ENCODE measurements at places on chromosomes 2 and 18. TPM values are rescaled to one million over a fixed set of nuclear protein-coding genes. Genes with fewer than 3 reads are reported as not detected.

The SERPINB12 gene
- not detected for polyA plus RNA-seq

The NYAP2 gene
- 0.07 TPM for polyA plus RNA-seq

The LAMA1 gene
- 0.07 TPM for polyA plus RNA-seq

The COMMD1 gene
- 58.9 TPM for polyA plus RNA-seq

The DTNB gene
- polyA plus RNA-seq, result 16.5 TPM

The MROH2A gene
- not detected for polyA plus RNA-seq

The CTAGE1 gene
- polyA plus RNA-seq, result not detected

The FHOD3 gene
- 87.9 TPM for polyA plus RNA-seq

The SLC38A11 gene
- 3.2 TPM for polyA plus RNA-seq

The SUPT7L gene
- polyA plus RNA-seq, result 51.4 TPM

The SP110 gene
- 24.2 TPM for polyA plus RNA-seq

The TUBA4B gene
- polyA plus RNA-seq, result not detected

The REG3G gene
- polyA plus RNA-seq, result 3.0 TPM

The MEP1B gene
- not detected for polyA plus RNA-seq

The CCDC141 gene
- polyA plus RNA-seq, result 0.40 TPM

The GALNT14 gene
- 1.6 TPM for polyA plus RNA-seq

The YIPF4 gene
- polyA plus RNA-seq, result 8.7 TPM

The SLC30A3 gene
- 1.3 TPM for polyA plus RNA-seq

The SLC1A4 gene
- polyA plus RNA-seq, result 196 TPM

The BARD1 gene
- polyA plus RNA-seq, result 0.72 TPM

The C2orf66 gene
- polyA plus RNA-seq, result 0.57 TPM

The MYOM1 gene
- 3.8 TPM for polyA plus RNA-seq

The ANKZF1 gene
- polyA plus RNA-seq, result 50.4 TPM

The FBLN7 gene
- polyA plus RNA-seq, result 2.2 TPM

The TMEM198 gene
- 10.2 TPM for polyA plus RNA-seq

The SERPINB11 gene
- polyA plus RNA-seq, result not detected

The CCBE1 gene
- polyA plus RNA-seq, result 8.1 TPM

The IL36B gene
- polyA plus RNA-seq, result not detected

The CHRNG gene
- polyA plus RNA-seq, result not detected

The FAM124B gene
- 0.16 TPM for polyA plus RNA-seq

The IL36G gene
- not detected for polyA plus RNA-seq

The CABYR gene
- polyA plus RNA-seq, result 3.2 TPM

The CFAP53 gene
- 1.9 TPM for polyA plus RNA-seq

The GREB1L gene
- polyA plus RNA-seq, result 1.6 TPM

The ACADL gene
- polyA plus RNA-seq, result 2.3 TPM

The XIRP2 gene
- 0.17 TPM for polyA plus RNA-seq

The ANKRD23 gene
- 5.3 TPM for polyA plus RNA-seq

The GPR35 gene
- polyA plus RNA-seq, result 5.7 TPM

The SPDYA gene
- polyA plus RNA-seq, result 0.24 TPM

The NDC80 gene
- polyA plus RNA-seq, result 0.71 TPM
